Fibroblast of skin of scalp (primary cell): ENCODE measurements at places on chromosomes 11 and 22.

DNA sequence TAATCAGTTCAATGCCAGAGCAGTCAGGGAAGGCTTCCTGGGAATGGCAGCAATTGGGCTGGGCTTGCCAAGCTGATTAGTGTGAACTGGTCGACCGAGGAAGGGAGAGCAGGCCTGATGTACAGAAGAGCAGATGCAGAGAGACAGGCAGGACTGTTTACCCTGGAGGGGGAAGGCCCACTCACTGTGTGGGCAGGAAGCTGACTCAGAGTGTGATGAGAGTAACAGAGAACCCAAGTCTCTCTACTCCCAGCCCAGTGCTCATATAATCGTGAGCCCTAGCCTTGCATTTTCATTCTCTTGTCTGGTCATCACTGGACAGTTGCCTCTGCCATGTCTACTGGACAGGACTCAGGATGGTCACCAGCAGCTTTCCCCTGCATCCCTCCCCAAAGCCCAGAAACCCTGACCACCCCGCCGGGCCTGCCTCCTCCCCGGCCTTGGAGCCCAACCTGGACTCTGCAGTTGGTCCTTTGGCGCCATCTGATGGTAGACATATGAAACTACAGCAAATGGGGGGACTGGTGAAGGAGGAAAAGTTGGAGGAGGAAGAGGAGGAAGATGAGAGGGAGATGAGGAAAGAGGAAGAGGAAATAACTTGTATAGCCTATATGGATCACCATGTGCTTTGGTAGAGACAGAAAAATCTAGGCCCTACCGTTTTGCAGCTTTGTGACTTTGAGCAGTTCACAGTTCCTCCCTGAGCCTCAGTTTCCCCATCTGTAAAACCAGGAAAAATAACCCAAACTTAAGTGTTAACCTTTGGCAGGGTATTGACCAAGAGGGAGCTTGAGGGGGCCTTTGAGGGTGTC is 43.4 kb upstream of the PRDM11 start:
- peak; percentile 86 for DNase-seq

DNA sequence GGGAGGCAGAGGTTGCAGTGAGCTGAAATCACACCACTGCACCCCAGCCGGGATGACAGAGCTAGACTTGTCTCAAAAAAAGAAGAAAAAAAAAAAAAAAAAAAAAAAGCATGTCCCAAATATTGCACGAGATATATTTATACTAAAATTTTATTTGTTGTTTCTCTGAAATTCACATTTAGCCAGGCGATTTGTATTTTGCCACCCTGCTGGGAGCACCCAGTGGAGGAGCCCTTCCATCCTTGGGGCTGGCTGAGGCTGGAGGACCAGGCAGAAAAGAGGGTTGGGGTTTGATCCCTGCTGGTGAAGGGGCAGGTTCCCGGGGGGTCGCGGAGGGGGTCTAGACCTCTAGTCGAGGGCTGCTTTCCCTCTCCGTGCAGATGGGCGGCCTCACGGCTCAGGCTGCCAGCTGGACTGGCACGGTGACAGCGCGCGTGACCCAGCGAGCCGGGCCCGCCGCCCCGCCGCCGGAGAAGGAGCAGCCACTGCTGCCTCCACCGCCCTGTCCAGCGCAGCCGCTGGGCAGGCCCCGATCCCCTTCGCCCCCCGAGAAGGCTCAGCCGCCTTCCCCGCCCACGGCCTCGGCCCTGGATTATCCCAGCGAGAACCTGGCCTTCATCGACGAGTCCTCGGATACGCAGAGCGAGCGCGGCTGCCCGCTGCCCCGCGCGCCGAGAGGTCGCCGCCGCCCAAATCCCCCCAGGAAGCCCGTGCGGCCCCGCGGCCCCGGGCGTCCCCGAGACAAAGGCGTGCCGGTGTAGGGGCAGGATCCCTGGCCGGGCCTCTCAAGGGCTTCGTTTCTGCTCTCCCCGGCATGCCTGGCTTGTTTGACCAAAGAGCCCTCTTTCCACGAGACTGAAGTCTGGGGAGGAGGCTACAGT is 952 bp upstream of the CATSPERZ start:
- no peak for DNase-seq

DNA sequence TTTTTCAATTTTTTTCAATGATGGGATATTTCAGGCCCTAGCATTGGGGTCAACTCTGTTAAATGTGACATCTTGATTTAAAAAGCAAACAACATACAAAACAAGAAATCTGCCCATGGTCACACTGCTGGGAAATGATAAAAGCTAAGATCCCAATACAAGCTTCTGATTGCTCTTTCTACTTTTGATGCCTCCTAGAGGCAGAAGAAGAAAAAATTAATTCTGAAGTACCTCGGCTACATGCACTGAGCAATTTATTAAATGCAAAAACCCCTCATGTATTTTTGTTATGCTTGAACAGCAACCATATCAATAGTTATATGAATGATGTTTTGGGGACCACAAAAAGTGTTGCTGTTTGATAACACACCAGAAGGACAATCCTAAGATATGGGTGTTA is 342.1 kb upstream of the NARS2 start:
- no peak for DNase-seq

- no peak for DNase-seq
Measured at GRCh38 chr11:63853476-63853875, 14.6 kb downstream of the MARK2 start.
